Cerebellar nuclear complex (tissue), 1 donor: ENCODE measurements at places on chromosomes 7 and 10.

- no peak for DNase-seq
Observed at GRCh38 chr10:97356318-97356914, 21.9 kb upstream of the FRAT2 start.

- no peak for DNase-seq
Observed at GRCh38 chr10:85648279-85648754, 718.3 kb downstream of the GRID1 start.

DNA sequence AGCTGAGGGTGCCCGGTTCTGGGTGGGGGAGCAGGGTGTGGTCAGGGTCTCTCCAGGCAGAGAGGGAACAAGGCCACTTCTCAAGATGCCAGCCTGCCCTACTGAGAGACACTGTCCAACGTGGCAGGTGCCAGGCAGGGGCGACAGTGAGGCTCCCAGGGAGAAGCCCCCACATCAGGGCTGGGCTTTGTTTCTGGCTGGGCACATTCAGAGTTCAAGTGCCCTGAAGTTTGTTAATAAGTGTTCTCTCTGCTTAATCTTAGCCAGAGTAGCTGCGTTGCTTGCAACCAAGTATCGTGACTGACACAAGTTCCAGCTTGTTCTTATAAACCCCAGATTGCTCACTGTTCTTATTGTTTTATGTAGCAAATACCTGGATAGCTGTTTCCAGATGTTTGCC lies 21.8 kb downstream of the FOXL3 start:
- no peak for DNase-seq

DNA sequence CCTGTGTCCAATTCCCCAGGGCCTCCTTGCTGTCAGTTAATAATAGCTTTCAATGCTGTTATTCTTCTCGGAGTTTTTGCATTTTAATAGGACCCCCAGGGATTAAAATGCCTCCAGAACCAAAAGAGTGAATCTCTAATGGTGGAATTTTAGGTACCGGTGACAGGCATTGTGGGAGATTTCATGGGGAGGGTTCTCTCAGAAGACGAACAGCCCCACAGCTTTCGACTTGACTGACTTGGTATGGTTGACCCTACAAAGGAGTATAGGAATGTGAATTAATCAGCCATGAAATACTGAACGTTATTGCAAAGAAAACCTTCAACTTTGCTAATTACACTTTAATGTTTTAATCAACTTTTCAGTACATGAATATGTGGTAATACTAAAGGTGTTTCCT lies 206.3 kb upstream of the FZD8 start:
- DNase-seq = no peak

DNA sequence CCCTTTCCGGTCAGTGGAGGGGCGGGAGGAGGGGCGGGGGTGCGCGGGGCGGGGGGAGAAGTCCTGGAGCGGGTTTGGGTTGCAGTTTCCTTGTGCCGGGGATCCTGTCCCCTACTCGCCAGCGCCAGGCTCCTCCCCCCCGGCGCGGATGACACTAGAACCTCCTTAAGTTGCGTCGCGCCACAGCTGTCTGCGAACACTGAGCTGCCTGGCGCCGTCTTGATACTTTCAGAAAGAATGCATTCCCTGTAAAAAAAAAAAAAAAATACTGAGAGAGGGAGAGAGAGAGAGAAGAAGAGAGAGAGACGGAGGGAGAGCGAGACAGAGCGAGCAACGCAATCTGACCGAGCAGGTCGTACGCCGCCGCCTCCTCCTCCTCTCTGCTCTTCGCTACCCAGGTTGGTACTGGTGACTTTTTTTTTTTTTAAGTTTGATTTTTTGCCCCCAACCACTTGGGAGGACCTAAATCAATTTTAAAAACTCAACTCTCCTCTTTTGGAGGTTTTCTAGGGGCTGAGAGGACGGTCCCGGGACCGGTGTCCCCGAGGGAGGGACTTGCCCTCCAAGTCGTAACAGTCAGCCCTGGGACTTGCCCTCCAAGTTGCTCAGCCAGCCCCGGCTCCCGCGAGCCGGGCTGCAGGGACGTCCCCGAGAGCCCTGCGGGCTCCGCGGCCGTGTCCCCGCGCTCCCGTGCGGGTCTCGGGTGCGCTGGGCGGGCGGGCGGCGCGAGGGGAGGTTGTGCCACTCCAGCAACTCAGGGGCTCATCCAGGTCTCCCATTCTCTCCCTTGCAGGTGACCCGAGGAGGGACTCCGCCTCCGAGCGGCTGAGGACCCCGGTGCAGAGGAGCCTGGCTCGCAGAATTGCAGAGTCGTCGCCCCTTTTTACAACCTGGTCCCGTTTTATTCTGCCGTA lies at the start of gene GATA3:
Gene GATA3 (plus strand): TSS at position 195 of the 914 bp plus-strand sequence. CDS start 968 bp downstream, outside the sequence.
- DNase-seq = no peak

DNA sequence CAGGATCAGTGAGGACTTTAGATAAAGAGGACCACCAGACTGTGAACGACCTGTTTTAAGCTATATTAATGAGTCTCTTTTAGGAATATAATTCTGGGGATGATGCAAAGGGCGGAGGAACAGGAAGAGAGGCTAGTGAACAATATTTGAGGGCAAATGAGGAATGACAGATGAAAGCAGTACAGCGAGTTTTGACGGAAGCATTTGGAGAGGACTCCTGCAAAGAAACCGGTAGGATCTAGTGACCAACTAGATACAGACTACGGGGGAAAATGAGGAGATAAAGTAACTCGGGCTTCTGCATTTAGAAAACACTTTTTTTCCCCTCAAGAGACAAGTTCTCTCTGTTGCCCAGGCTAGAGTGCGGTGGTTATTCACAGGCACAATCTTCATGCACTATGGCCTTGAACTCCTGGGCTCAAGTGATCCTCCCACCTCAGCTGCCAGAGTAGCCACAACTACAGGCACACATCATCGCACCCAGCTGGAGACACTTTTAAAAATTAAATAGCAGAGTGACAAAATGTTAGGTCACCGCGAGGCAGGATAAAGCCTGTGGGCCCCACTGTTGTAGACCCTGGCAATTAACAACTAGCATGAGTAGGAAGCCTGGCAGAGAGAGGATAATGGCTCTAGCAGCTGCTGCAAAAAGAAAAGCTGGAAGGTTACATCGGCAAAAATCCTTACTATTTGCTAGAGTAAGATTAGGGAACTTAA lies 143.2 kb downstream of the SRPK2 start:
- DNase-seq = no peak

GRCh38 chr7:102148799-102149198 lies 137.9 kb upstream of the SH2B2 start:
- DNase-seq = no peak

GRCh38 chr10:4615042-4615441 lies 211.0 kb upstream of the AKR1E2 start:
- DNase-seq = no peak

- no peak for DNase-seq
Observed at GRCh38 chr7:2452074-2452507, 24.1 kb downstream of the GRIFIN start.

DNA sequence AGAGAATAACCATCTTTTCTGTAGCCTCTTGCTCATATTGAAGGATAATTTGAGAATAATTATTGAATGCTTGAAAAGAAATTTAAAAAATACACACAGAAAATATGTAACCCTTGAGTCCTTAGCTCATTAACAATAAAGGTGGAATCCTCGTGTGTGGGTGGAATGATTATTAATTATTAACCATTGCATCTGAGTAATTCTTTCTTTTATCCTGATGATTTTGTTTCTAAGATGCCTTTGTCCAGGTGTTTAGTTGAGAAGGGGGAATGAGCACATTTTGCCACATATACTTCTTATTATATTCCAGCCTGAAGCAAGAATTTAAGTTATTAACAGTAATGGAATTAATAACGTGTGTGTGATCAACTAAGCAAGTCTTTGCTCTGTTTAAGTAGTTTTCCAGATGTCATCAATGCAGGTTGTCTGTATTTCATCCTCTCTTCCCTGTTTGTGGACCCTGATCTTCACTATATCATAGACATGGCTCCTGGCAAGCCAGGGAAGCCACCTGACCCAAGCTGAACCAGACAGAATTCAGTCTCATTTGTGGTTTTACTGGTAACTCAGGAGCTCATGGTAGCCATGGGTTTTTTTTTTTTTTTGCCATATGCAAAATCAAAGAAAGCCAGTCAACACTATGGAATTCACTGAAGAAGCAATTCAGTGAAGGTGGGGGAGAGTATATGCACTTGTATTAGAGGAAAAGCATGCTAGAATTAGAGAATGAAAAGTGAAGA lies 144.3 kb downstream of the KIF20B start:
- no peak for DNase-seq

- no peak for DNase-seq
Observed at GRCh38 chr7:41729059-41729458, 26.2 kb upstream of the INHBA start.

- DNase-seq = no peak
Observed at GRCh38 chr10:54530299-54530698, 270.7 kb downstream of the PCDH15 start.

GRCh38 chr10:24645784-24646183 lies 77.9 kb downstream of the ARHGAP21 start:
- DNase-seq = no peak

GRCh38 chr7:116162254-116162653 lies 48.1 kb upstream of the TES start:
- no peak for DNase-seq

DNA sequence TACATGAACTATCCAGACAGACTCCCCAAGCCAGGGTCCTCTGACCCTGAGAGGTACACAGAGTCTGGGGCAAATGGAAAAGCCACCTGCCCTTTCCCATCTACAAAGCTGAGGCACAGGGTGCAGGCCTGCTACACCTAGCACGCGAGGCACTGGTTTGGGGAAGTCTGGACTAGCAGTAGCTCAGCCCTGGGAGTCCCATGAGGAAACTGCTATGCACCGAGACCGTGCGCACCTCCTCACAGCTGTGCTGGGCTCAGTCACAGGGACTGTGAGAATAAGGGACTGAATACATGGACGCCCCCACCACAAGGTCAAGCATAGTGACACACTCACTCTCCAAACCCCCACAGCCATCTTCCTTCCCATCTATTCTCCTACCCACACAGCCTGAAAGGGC lies 8.2 kb downstream of the MAT1A start:
- no peak for DNase-seq

- DNase-seq = no peak
Observed at GRCh38 chr7:1978656-1979590, 253.8 kb downstream of the MAD1L1 start.

DNA sequence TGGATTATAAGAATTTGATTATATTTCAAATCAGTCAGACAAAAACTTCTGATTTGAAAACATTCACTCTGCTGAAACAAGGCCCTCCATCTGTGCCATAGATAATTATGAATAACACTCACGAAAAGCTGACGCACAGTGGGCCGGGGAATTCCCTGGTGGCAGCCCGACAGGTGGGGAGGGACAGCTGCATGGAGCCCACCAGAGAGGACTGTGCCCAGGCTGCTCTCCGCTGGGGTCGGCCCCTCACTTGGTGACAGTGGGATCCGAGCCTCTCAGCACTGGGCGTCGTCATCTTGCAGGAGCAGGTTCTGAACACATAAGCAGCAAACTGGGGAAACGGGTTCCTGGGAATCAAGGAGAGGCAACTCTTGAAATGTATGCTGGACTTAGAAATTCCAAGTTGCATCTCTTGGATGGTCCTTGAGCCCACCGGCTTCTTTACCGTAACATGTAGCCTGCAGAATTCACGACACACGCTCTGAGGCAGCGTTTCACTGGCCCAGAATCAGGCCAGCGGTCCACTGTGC lies 41.4 kb downstream of the AFAP1L2 start:
- no peak for DNase-seq

DNA sequence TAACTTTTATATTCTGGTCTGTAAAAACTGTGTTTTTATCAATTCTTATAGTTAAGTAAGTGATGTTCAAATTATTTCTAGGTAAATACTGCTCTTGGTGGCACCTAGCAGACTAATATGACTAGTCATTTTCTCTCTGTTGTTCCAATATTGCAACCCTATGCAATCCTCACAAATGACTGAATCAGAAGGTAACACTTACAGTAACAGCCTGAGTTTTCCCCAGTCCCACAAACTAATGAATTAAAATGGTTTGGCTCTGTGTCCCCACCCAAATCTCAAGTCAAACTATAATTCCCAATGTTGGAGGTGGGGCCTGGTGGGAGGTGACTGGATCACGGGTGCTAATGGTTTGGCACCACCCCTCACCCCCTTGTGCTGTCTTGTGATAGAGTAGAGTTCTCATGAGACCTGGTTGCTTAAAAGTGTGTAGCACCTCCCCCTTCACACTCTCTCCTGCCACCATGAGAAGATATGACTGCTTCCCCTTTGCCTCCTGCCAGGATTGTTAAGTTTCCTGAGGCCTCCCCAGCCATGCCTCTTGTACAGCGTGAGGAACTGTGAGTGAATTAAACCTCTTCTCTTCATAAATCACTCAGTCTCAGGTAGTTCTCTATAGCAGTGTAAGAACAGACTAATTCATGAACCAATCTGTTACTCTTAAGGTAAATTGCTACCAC lies 43.5 kb downstream of the MTPN start:
- DNase-seq = no peak

GRCh38 chr10:6542999-6543430 lies 37.1 kb downstream of the PRKCQ start:
- no peak for DNase-seq

- no peak for DNase-seq
Observed at GRCh38 chr7:131381069-131381838, 53.6 kb downstream of the MKLN1 start.

- no peak for DNase-seq
Observed at GRCh38 chr7:122200888-122201287, 56.8 kb upstream of the AASS start.

- DNase-seq = no peak
Observed at GRCh38 chr10:59617996-59618395, 91.7 kb downstream of the SLC16A9 start.

GRCh38 chr7:30974605-30975255 lies 11.0 kb downstream of the GHRHR start:
- DNase-seq = no peak

DNA sequence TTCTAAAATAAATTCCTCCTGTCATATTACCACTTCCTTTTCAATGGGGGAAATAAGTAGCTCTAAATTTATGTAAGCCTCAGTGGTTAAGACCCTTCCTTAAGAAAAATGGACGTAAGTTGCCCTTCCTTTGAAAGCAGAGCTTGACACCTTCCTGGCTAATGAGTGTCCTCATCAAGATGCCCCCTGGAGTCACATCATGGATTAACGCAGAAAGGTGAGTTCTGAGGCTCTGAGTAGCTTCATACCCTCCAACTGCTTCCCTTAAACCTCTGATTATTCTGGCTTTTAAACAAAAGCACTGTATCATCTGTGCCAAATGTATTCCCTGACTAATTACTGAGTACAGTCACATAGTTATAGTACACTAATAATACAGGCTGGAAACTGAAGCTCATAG lies 14.7 kb downstream of the KCTD7 start:
- DNase-seq = no peak
